ENCODE measurements at places on chromosomes 11 and 22.

DNA sequence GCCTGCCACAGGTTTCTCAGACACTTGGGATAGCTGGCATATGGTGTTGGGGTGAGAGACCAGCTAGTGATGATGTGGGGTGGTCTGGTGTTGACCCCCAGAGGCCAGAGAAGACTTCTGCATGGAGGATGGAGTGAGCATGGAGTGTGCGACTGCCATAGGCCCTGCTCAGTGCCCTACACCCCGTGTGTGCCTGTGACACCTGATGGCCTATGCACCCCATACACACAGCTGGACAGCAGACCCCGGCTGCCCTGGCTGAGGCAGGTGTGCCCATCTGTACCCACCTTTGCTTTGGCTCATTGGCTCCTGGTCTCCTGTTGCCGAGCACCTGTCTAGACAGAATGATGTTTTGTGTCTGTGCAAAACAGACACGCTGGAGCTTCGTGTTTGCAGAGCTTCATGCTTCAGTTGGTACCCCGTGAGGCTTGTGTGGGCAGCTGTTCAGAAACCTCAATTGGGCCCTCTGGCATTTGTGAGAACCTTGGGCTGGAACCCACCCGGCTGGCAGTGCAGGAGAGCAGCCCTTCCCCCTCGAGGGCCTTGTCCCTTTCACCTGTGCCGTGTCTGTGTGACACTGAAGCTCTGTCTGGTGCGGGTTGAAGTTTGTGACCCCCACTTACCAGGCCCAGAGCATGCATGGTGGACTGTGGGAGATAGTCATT, 27.6 kb downstream of the BCR start:
- no peak for DNase-seq

DNA sequence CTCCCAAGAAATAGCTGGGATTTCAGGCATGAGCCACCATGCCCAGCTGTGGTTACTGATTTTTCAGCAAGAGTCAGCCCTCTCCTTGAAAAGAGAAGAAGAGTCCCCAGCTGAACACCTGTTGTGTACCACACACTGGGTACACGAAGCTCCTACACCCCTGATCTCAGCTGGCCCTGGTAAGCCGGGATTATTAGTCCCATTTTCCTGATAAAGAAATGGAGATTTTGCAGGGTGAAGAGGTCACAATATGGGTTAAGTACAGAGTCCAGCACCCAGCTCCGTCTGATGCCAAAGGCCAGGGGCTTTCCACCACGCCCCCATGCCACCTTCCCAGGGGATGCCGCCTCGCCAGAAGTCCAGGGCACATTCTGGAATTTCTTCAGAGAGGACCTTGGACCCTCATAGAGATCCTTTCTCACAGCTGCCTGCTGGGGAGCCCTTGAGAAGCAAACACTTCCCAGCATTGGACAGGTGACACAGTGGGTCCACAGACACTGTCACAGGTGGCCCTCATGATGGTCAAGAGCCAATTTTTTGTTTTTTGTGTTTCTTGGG, 19.8 kb upstream of the HMOX1 start:
- no peak for DNase-seq

GRCh38 chr22:43535741-43536140, 123.9 kb downstream of the MPPED1 start:
- DNase-seq = no peak

DNA sequence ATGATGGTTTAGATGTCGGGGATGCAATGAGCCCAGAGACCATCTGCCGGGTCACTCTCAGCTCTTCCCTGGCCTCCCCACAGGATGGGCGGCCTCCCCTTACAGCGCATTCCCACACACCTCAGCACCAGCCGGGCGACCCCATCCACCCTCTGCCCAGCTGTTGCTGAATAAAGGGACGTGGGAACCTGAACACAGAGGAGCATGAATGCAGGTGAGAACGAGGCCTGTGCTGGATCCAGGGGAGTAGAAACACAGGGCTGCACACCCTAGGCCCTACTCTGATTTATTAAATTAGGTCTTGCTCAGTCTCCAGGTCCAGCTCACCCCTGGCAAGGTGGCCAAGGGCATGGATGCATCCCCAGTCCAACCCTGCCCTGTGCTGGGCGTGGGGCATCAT, 180.5 kb downstream of the CTTN start:
- DNase-seq = no peak

- DNase-seq = no peak
Observed at GRCh38 chr11:30855383-30856006, 269.3 kb upstream of the MPPED2 start.

- DNase-seq = no peak
Observed at GRCh38 chr11:17581036-17581731, 34.1 kb downstream of the OTOG start.

- DNase-seq = no peak
Observed at GRCh38 chr11:27218421-27219038, 144.5 kb downstream of the CCDC34 start.

- DNase-seq = no peak
Observed at GRCh38 chr11:119864836-119865235, 135.8 kb upstream of the NECTIN1 start.

GRCh38 chr22:32760815-32761214, 40.7 kb upstream of the TIMP3 start:
- DNase-seq = no peak

GRCh38 chr11:71538666-71538990, 803 bp downstream of the KRTAP5-8 start:
- no peak for DNase-seq

DNA sequence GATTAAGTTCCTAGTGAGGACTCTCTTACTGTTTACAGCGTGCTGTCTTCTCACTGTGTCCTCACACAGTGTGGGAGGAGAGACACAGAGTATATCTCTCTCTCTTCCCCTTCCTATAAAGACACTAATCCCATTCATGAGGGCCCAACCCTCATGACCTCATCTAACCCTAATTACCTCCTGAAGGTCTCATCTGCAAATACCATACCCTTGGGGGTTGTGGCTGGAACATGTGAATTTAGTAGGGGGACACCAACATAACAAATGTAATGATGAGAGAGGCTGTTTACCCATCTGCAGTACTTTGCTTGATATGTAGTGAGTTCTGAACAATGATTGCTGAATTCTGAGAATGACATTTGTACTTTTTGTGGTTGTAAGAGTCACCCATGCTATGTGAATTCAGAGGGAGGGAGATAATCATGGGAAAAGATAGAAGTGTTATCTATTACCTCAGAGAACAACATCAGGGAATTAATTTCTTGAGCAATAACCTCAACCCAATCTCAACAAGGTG, 4.9 kb upstream of the OR52W1 start:
- no peak for DNase-seq

DNA sequence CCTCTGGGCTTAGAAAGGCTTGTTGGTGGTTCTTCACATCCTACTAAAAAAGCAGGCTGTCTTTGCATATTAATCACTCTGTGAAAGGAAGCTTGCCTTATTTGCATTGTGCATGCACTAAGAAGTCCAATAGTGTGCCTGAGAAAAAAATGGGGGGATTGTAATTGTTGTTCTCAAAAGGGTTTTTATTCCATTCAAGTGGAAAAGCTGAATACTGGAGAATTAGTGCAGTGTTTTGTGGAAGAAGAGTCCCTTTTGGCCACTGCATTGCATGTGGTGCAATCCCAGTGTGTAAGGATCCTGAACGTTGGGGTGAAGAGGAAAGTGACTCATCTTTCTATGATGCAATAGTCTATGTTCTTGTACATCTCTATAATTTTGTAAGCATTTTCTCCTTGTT, 16.5 kb downstream of the NCAM1 start:
- no peak for DNase-seq
